ENCODE measurements at places on chromosomes 2 and 18. TPM values are rescaled to one million over a fixed set of nuclear protein-coding genes. Genes with fewer than 3 reads are reported as not detected.

The TXNL4A gene
- 37.4 TPM for total RNA-seq

- DNase-seq = no peak
These were observed 70.9 kb upstream of the LGALSL start for GRCh38 chr2:64383016-64383591.

- DNase-seq = no peak
These were observed 326.8 kb downstream of the SETBP1 start for GRCh38 chr18:45007531-45007930.

DNA sequence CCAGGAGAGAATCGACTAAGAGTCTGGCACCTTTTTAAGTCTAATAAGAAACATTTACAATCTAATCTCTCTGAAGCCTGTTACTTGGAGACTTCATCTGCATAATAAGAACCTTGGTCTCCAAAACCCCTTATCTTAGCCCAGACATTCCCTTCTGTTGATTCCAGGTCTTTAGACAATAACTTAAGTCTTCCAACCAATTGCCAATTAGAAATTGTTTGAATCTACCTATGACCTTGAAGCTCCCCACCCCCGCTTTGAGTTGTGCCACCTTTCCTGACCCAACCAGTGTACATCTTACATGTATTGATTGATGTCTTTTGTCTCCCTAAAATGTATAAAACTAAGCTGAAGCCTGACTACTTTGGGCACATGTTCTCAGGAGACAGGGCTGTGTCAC, 49.5 kb upstream of the DTNA start:
- DNase-seq = no peak

GRCh38 chr2:75031906-75032803, 73.7 kb downstream of the POLE4 start:
- DNase-seq = no peak

- DNase-seq = no peak
These were observed 8.1 kb upstream of the RAB17 start for GRCh38 chr2:237598468-237599208.

- DNase-seq = no peak
These were observed 11.5 kb downstream of the SMPD4 start for GRCh38 chr2:130169896-130170295.

- no peak for DNase-seq
These were observed 58.4 kb upstream of the CERS6 start for GRCh38 chr2:168397629-168398028.

- no peak for DNase-seq
These were observed 16.2 kb upstream of the STEAP3 start for GRCh38 chr2:119207447-119207846.

DNA sequence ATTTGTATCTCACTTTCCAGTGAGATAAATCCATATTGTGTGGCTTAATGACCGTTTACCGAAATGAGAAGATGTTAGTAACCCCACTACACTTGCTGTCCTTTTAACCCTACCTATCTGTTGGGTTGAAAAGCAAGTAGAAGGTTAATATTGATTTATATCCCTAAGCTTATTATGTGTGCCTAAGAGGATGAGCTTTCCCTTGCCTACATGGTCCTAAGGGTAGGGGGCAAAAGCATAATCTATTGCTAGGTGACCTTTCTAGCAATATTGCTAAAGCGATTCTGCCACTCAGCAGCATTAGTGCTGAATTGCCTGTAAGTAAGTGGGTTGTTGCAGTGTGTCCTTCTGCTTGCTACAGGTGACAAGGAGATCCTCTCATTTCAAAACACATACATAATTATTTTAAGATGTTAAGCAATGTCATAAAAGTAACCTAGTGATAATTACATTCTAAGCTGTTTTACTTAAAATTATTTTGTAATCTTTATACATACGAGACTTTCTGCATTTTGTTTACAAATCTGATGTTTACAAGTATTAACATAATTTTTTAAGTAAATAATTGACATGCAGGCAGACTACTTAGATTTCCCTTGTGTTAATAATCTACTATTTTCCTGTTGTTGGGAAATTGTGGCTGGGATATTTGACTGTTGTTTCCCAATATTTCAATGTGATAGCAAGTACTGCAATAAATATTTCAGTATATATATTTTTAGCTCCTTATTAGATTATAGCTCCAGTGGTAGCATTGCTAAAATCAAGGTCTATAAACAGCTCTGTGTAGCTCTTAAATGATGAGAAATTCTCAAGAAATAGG, 49.1 kb upstream of the CABYR start:
- DNase-seq = no peak

GRCh38 chr2:58436872-58437271, 195.7 kb upstream of the FANCL start:
- no peak for DNase-seq

Data from hematopoietic multipotent progenitor cell (in vitro differentiated cells).